ENCODE measurements at places on chromosomes 11 and 22. TPM values are rescaled to one million over a fixed set of nuclear protein-coding genes. Genes with fewer than 3 reads are reported as not detected.

The OR2AG2 gene
- total RNA-seq, result 2.8 TPM

The TRIM64 gene
- total RNA-seq, result not detected

The ELFN2 gene
- 5.7 TPM for total RNA-seq

DNA sequence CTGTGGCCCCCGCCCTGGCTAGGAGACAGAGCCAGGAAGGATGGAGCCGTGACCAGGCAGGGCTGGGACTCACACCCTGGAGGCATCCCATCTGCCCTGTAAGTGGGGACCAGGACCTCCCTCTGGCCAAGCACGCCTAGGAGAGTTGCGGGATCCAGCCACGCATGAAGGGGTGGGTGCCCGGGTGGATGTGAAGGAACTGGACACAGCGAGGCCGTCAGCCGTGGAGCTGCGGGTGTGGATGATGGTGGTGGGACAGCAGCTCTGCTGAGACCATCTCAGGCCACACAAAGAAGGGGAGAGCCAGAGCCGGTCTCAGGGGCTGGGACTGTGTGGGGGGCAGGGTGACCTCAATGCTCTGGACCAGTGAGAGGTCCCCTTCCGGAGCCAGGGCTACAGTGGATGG is 746.4 kb downstream of the BRD1 start:
- no peak for DNase-seq

DNA sequence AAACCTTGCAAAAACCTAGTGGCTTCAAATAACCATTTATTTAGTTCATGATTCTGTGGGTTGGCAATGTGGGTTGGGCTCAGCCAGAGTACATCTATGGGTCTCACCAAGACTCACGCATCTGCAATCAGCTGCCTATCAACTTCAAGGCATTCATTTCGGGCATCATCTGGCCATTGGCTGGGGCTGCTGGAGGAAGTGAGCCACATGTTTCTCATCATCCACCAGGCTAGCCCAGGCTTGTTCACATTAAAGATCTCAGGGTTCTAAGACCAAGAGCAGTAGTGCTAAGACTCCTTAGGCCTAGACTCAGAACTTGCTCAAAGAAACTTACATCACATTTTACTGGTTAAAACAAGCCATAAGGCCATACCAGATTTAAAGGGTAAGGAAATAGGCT is 478.9 kb upstream of the ARHGAP42 start:
- DNase-seq, result no peak

- no peak for DNase-seq
These were observed 314.4 kb downstream of the CASP12 start for GRCh38 chr11:104583857-104584256.

DNA sequence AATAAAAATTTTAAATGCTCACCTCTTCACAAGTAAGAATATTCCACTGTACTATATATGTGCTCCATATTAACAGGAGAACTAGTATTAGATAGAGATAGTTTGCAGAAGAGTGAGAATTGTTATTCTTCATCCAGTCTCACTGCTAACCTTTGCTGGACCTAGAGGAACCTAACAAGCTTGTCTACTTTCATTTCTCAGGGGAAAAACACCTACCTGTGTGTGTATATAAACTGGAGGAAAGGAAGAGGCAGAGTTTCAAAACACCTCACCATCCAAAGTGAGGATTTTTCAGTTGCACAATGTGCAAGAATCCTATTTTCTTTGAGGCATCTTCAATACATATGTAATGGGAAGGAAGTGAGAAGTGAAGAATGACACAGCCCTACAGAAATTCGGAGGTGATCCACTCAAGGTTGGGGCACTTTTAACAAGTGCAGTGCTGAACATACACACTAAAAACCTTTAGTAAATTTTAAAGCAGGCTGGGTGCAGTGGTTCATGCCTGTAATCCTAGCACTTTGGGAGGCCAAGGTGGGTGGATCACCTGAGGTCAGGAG is 52.4 kb downstream of the SYTL2 start:
- no peak for DNase-seq

- DNase-seq, result no peak
These were observed 63.3 kb upstream of the ME3 start for GRCh38 chr11:86735451-86736290.

Data from testis (tissue), 5 donors.